ENCODE measurements at places on chromosomes 4 and X. TPM values are rescaled to one million over a fixed set of nuclear protein-coding genes. Genes with fewer than 3 reads are reported as not detected.

Gene DCAF12L1
- polyA plus RNA-seq, result 6.6 TPM

Gene PHEX
- polyA plus RNA-seq, result 0.41 TPM

Gene TLR2
- 5.0 TPM for polyA plus RNA-seq

Gene TENM3
- polyA plus RNA-seq, result 14.6 TPM

Gene TMEM154
- 1.5 TPM for polyA plus RNA-seq

Gene SRPX2
- polyA plus RNA-seq, result 12.7 TPM

Gene FGF5
- 0.14 TPM for polyA plus RNA-seq

Gene TLL1
- 2.4 TPM for polyA plus RNA-seq

Gene SPANXB1
- polyA plus RNA-seq, result not detected

Gene ANK2
- 59.6 TPM for polyA plus RNA-seq

Measured in left renal cortex interstitium (tissue), 4 donors.